ENCODE measurements at places on chromosomes 1 and 21. TPM values are rescaled to one million over a fixed set of nuclear protein-coding genes. Genes with fewer than 3 reads are reported as not detected.

GRCh38 chr1:156497078-156497742, 3.4 kb downstream of the MEF2D start:
- no peak for DNase-seq
- peaks cover 14% of the 10 kb centered on the region for H3K36me3 ChIP-seq
- peak overlapping the region; percentile 9 for H3K4me3 ChIP-seq
- peak overlapping the region; percentile 38 for H3K27ac ChIP-seq
- no peaks in the 10 kb centered on the region for H3K27me3 ChIP-seq
- H3K4me1 ChIP-seq = peaks cover 76% of the 10 kb centered on the region

- H3K27me3 ChIP-seq = peaks cover 18% of the 10 kb centered on the region
- no peak overlapping the region for H3K4me3 ChIP-seq
- no peaks in the 10 kb centered on the region for H3K4me1 ChIP-seq
- H3K27ac ChIP-seq = no peak overlapping the region
- DNase-seq = no peak
These were observed 8.8 kb upstream of the CLCA4 start for GRCh38 chr1:86537928-86538695.

- DNase-seq = no peak
- no peak overlapping the region for H3K27ac ChIP-seq
- peaks cover 13% of the 10 kb centered on the region for H3K27me3 ChIP-seq
- H3K4me3 ChIP-seq = no peak overlapping the region
- H3K4me1 ChIP-seq = no peaks in the 10 kb centered on the region
These were observed 22.3 kb downstream of the DMRTB1 start for GRCh38 chr1:53481456-53481855.

DNA sequence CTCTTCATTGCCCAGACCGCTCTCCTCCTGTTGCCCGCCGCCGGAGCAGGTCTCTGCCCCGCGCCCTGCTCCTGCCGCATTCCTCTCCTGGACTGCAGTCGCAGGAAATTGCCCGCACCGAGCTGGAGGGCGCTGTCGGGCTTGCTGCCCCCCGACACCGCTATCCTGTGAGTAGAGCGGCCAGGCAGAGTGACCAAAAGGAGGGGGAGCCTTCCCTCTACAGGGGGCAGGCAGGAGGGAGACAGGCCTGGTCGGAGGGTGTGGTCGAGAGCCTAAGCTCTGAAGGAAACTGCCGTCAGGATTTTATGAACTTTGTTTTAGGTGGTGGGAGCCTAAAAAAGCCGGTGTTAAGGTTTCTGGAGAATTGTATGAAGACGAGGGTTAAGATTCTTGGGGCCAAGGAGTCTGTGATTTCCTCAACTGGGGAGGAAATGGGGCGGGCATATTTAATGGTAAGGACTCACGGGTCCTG, 517 bp downstream of the LRIG2 start:
- no peaks in the 10 kb centered on the region for H3K27me3 ChIP-seq
- no peak for DNase-seq
- H3K27ac ChIP-seq = peak overlapping the region; percentile 92
- H3K4me1 ChIP-seq = peaks cover 22% of the 10 kb centered on the region
- peaks cover 12% of the 10 kb centered on the region for H3K36me3 ChIP-seq

GRCh38 chr1:112457241-112457640, 51.5 kb upstream of the WNT2B start:
- H3K27ac ChIP-seq = no peak overlapping the region
- no peaks in the 10 kb centered on the region for H3K4me1 ChIP-seq
- H3K36me3 ChIP-seq = no peaks in the 10 kb centered on the region
- H3K4me3 ChIP-seq = no peak overlapping the region

DNA sequence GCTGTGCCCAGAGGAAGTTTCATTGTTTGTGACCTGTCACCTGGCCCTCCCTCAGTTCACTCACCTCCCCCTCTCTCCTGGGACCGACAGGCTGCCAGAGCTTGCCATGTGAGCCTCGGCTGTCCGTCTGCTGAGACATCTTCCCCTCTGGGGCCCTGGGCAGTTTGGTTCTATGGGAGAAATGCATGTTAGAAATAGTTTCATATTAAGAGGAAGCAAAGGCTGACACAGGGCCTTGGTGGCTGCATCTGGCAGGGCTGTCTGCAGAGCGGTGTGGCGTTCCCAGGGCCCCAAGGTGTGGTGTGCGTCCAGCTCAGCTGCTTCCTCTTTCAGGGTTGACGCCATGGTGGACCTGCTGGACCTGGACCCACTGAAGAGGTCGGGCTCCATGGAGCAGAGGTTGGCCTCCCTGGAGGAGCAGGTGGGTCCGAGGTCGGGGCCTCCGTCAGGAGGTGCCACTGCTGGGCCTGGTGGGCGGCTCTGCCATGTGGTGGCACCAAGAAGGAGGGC, 31.9 kb upstream of the LRRC3 start:
- DNase-seq = no peak
- H3K36me3 ChIP-seq = peaks cover 7% of the 10 kb centered on the region
- no peaks in the 10 kb centered on the region for H3K4me1 ChIP-seq
- no peaks in the 10 kb centered on the region for H3K27me3 ChIP-seq

- peaks cover 4% of the 10 kb centered on the region for H3K36me3 ChIP-seq
- H3K4me3 ChIP-seq = peak overlapping the region; percentile 95
- H3K4me1 ChIP-seq = peaks cover 31% of the 10 kb centered on the region
- H3K27ac ChIP-seq = peak overlapping the region; percentile 100
These were observed 1.7 kb downstream of the WASF2 start for GRCh38 chr1:27487966-27488884.

DNA sequence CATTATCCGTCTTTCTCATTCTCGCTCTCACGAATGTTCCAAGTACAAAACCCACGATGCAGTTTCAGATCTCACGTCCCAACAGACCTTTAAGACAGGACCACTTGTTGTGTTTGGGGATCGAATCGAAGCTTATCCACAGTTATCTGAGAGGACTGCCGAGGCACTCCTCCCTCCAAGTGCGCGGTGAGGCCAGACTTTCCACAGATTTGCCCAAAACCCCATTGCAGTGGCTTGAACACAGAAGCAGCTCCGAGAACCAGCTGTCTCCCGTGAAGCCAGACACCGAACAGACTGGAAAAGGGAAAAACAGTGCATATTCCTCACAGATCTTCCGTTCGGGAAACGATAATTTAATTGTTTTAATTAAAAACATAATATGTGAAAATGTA, 46.5 kb upstream of the COL6A2 start:
- DNase-seq = no peak
- peaks cover 16% of the 10 kb centered on the region for H3K4me1 ChIP-seq

GRCh38 chr1:85467929-85468540, 3.1 kb upstream of the DDAH1 start:
- H3K36me3 ChIP-seq = no peaks in the 10 kb centered on the region
- peaks cover 61% of the 10 kb centered on the region for H3K27me3 ChIP-seq
- H3K27ac ChIP-seq = no peak overlapping the region
- H3K4me3 ChIP-seq = no peak overlapping the region
- no peak for DNase-seq

- peaks cover 4% of the 10 kb centered on the region for H3K4me1 ChIP-seq
- H3K36me3 ChIP-seq = peaks cover 23% of the 10 kb centered on the region
- no peak for DNase-seq
- no peaks in the 10 kb centered on the region for H3K27me3 ChIP-seq
- no peak overlapping the region for H3K27ac ChIP-seq
These were observed 78.7 kb downstream of the DHRS3 start for GRCh38 chr1:12539320-12539704.

DNA sequence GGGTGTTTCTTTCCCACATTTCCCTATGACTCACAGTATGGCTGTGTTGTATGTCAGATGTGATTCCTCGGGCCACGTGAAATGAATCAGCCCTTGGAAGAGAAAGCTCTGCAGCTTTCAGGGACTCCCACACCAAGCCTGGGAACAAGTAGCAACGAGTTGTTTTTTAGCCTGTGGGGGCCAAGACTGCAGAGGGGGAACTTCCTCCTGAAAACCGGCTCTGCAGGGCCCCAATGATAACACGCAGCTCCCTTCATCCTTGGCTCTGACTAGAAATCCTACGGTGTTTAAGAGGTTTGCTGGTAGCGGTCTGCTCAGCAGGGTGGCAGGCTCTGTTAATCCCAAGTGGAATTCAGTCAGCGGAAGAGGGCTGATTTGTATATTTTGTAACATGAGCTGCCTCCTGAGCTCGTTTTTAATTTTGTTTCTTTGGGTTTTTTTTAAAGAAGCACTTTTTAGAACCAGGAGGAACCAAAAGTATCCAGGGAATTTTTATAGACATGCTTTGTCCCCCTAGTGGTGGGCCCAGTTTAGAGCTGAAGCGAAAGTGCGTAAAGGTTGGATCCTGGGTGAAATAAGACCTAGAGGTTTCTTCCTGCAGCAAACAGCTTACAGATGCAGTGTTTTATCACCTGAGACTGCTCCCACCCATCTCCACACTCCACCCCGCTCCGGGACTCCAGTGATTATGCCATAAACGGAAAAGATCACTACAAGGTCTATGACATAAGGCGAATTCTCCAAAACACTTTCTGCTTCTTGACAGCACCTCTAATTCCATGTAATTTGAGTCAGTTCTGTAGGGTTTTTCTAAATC, 48.8 kb downstream of the LAMC2 start:
- H3K27ac ChIP-seq = no peak overlapping the region
- DNase-seq = no peak
- no peaks in the 10 kb centered on the region for H3K36me3 ChIP-seq
- H3K4me1 ChIP-seq = no peaks in the 10 kb centered on the region
- peaks cover 8% of the 10 kb centered on the region for H3K27me3 ChIP-seq

- H3K27ac ChIP-seq = no peak overlapping the region
- H3K36me3 ChIP-seq = no peaks in the 10 kb centered on the region
- H3K27me3 ChIP-seq = peaks cover 3% of the 10 kb centered on the region
- no peak for DNase-seq
These were observed 24.9 kb downstream of the CSMD2 start for GRCh38 chr1:34140011-34140676.

DNA sequence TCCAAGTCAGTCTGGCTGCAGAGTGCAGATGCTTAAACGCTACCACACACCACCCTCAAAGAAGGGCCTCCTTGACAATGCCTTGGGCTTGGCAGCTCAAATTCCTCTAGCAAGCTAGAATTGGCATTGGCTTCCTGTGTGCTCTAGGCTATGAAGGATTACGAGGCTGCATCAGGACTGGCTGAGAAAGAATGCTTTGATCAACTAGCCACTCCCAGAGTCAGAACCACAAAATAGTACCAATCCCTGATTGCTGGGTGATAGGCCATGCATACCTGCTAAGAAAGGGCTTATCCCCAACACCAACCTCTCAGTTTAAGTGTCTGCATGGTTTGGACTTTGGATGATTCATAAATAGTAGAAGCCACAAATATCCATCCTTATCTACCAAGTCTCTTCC, 504.9 kb downstream of the OMA1 start:
- H3K27me3 ChIP-seq = peaks cover 7% of the 10 kb centered on the region
- no peaks in the 10 kb centered on the region for H3K36me3 ChIP-seq
- H3K4me3 ChIP-seq = no peak overlapping the region
- no peaks in the 10 kb centered on the region for H3K4me1 ChIP-seq
- no peak for DNase-seq

DNA sequence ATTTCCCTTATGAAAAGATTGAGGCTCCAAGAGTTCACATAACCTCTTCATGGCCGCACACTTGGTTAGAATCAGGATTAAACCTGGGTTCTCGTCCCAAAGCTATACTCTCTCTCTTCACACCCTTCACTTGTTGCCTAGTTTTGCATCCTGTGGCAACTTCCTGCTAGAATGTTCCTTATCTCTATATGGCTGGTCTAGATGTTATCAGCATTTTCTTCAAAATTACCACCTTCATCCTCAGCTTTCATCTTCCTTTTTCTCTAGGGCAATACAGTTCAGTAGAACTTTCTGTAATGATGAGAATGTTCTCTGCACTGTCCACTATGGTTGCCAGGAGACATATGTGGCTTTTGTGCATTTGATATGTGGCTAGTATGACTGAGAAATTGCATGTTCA, 31.1 kb upstream of the BCAR3 start:
- no peak overlapping the region for H3K27ac ChIP-seq
- H3K36me3 ChIP-seq = peaks cover 8% of the 10 kb centered on the region
- peaks cover 3% of the 10 kb centered on the region for H3K27me3 ChIP-seq
- no peak for DNase-seq
- peaks cover 32% of the 10 kb centered on the region for H3K4me1 ChIP-seq

DNA sequence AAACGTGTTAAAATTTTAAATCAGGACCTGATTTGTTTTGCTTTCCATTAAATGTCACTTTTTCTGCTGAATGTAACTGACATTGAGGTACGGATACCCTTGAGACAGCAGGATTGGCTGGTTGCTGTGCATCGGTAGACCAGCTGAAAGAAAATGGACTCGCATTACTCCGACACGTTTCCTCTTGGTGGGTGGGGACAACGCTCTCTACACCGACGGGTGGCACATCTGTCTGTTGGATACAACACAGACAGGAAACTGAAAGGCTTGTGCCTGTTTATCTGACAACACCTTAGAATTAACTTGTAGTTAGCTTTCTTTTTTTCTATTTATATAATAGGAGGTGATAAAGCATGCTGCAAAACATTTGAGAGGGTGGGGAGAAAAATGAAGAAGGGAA, 19.4 kb downstream of the PRPF38A start:
- H3K36me3 ChIP-seq = peaks cover 54% of the 10 kb centered on the region
- peak overlapping the region; percentile 55 for H3K4me3 ChIP-seq
- no peaks in the 10 kb centered on the region for H3K27me3 ChIP-seq
- DNase-seq = peak; percentile 69
- H3K27ac ChIP-seq = peak overlapping the region; percentile 92

GRCh38 chr1:64599242-64599641, 129.3 kb downstream of the CACHD1 start:
- H3K36me3 ChIP-seq = no peaks in the 10 kb centered on the region
- no peak for DNase-seq
- no peak overlapping the region for H3K27ac ChIP-seq
- H3K4me1 ChIP-seq = peaks cover 3% of the 10 kb centered on the region
- no peaks in the 10 kb centered on the region for H3K27me3 ChIP-seq

DNA sequence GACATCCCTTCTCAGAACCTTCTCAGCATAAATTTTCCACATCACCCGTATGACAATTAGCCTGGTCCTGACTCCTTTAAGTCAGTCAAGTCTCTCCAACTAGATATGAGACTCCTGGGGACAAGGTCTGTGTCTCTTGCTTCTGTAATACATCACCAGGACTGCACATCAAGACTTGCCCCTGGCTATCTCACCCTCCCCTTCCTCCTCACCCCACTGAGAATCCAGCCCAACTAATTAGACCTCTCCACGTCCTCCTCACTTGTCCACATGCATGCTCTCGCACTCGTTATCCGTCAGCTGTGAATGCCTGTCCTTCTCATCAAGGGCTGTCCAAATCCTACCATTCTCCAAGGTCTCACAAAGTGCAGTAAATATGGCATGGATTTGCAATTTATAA, 542.8 kb downstream of the PTPRU start:
- H3K27me3 ChIP-seq = peaks cover 26% of the 10 kb centered on the region
- DNase-seq = no peak
- no peaks in the 10 kb centered on the region for H3K36me3 ChIP-seq
- no peak overlapping the region for H3K27ac ChIP-seq

DNA sequence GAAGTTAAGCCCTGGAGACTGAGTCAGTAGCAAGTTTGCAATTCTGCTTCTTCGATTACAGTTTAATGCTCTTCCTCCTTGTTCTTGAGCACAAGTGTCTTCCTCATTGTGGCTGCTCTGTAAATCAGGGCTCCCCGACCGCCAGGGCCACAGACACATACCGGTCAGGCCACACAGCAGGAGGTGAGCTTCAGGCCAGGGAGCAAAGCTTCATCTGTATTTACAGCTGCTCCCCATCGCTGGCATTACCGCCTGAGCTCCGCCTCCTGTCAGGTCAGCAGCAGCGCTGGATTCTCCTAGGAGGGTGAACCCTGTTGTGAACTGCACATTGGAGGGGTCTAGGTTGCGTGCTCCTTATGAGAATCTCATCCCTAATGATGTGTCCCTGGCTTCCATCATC, 1.7 kb upstream of the TRAPPC10 start:
- H3K36me3 ChIP-seq = peaks cover 12% of the 10 kb centered on the region
- H3K27me3 ChIP-seq = no peaks in the 10 kb centered on the region
- H3K4me3 ChIP-seq = no peak overlapping the region
- DNase-seq = no peak
- H3K4me1 ChIP-seq = peaks cover 30% of the 10 kb centered on the region

The PLA2G2F gene
- total RNA-seq = not detected

The RGS1 gene
- total RNA-seq = 8.4 TPM

The AADACL4 gene
- total RNA-seq = not detected

The KRTAP27-1 gene
- not detected for total RNA-seq

The OR2L8 gene
- not detected for total RNA-seq

The OR2W3 gene
- not detected for total RNA-seq

The CCDC24 gene
- total RNA-seq = 1.0 TPM

All from activated naive CD8-positive, alpha-beta T cell treated with anti-CD3 and anti-CD28 coated beads for 36 hours (primary cell).